NCI-H187 treated with DMSO at 0.1 percent for 48 hours (cell line): ENCODE measurements at places on chromosomes 2 and 18.

DNA sequence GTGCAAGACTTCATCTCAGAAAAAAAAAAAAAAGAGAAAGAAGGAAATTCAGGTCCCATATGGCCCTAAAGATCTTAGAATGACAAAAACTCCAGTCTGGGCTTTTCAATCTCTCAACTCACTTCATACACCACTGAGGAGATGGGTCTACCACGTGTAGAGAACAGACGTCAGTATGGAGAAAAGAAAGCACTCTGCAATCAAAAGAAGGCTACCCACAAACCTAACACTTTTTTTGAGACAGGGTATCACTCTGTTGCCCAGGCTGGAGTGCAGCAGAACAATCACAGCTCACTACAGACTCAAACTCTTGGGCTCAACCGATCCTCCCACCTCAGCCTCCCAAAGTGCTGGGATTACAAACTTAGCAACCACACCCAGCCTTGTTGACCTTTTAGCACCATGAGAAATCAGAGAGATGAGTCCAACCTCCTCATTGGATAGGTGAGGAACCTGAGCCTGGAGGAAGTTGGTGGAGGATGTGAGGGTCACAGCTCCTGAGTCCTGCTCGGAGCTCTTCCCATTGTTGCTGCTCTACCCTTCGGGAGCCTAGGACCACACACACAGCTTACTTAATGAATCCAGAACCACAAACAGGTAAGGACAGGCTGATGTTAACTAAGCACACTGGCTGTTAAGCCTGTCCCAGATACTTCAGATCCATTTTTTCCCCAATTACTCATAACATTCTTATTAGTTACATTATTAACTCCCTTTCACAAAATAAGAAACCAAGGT is 23.7 kb downstream of the TBC1D8 start:
- no peak for DNase-seq

DNA sequence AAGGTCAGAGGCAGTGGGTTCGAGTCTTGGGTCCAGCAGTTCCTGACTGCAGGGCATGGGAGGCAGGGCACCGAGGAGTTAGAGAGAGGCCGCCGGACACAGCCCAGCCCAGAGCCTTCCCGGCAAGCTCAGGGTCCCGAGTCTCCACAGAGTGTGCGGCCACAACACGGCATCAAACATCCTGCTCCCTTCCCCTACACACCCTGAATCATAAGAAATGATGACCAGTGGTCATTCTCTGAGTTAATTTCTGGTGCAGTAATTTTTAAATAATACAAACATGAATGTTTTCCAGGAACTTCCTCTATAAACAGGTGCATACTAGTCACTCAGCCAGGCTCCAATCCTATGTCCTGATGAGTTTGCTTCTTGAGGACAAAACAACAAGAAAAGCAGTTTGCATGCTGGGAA is 118.0 kb downstream of the PXDN start:
- no peak for DNase-seq

DNA sequence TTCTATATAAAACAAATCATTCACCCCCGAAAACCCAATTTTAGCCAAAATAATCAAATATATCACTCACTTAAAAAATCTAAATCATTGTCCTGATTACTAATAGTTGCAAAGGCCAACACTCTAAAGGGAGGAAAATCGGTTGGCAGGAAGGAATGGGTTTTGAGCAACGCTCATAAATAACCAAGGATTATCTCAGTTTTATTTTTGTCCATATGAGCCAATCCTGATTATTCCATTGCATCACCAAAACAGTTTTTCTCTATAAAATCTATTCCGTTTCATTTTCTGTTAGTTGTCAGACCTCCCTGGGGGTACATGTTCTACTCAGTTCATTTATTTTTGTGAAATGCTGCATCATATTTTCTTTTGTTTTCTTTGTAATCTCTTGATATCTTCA is 174.1 kb downstream of the LRATD1 start:
- DNase-seq, result no peak

- DNase-seq, result no peak
Observed at GRCh38 chr2:240903191-240904060, 2.7 kb upstream of the CROCC2 start.

DNA sequence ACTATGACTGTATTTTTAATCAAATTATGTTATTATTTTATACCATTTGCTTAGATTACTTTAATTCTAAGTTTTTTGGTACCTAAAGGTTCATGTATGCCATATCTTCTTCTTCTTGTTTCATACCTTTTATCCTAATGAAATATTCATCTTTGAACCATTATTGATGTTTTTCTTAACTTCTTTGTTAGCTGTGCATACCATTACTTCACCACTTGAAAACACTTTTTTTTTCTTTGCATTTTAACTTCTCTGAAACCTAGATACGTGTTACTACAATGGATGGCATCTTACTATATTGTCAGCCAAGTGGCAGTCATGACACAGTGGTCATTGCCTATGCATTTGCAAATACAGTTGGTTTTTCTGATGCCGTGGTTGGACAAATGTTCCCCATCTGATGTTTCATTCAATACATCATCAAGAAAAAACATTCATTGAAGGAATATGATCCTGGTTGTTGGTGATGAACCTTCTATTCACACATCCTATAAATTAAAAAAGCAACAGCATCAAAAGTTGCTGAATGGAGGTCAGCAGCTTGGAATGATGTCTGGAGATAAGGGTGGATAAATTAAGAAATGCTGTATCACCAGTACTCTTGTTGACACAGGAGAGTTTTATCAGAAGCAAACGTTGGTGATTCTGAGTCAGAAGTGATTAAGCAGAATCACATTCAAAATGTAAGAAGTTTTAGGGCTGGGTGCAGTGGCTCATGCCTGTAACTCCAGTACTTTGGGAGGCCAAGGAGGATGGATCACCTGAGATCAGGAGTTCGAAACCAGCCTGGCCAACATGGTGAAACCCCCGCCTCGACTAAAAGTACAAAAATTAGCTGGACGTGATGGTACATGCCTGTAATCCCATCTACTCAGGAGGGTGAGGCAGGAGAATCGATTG is 7.4 kb downstream of the IL36A start:
- DNase-seq, result no peak

DNA sequence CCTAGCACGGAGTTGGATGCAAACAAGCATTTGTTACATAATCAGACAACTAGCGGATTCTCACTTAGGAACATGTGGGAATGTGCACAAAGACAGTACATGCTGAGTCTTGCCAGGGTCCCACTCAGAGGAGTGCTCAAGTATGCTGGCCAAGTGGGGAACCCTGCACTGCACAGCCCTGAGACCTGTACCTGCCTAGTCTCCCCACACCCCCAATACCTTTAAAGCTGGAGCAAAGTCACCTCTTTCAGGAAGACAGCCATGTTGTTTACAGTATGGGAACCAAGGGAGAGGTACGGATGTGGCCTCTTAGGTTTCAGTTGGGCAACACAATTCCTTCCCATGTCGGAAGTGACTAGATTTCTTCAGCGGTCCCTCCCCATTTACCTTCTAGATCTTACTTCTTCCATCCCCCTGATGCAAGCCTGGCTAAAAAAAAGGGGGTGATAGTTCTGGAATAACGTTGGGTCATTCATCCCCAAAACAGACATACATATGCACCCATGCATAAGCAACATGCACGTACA is 10.7 kb downstream of the CXCR1 start:
- DNase-seq, result no peak

GRCh38 chr2:66888791-66889631 is 454.1 kb downstream of the MEIS1 start:
- no peak for DNase-seq

- DNase-seq, result no peak
Observed at GRCh38 chr2:18731666-18732065, 142.3 kb upstream of the NT5C1B start.

DNA sequence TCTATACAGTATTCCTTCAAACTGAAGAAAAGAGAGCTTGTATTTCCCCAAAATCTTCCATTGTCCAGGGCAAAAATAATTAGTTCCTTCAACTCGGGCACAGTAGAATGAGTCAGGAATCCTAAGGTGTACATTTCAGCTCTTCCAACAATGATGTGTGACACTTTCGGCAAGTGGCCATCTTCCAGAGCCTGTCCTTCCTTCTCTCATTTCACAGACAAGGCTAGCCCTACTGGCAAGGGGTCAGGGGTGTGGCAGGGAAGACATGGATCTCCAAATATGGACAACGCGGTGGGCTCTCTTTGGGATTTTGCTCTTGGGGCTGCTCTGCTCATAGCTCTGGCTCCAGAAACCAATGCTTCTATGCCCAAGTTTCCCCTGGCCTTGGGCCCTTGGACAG is 6.0 kb downstream of the B4GALT6 start:
- DNase-seq, result no peak

GRCh38 chr18:22698711-22699110 is 234.4 kb upstream of the RBBP8 start:
- no peak for DNase-seq

- DNase-seq, result no peak
Observed at GRCh38 chr18:36073676-36074075, 6.3 kb upstream of the RPRD1A start.

GRCh38 chr18:21389283-21389682 is 147.3 kb downstream of the GREB1L start:
- DNase-seq, result no peak

- DNase-seq, result no peak
Observed at GRCh38 chr2:102737431-102737830, 24.4 kb upstream of the TMEM182 start.

DNA sequence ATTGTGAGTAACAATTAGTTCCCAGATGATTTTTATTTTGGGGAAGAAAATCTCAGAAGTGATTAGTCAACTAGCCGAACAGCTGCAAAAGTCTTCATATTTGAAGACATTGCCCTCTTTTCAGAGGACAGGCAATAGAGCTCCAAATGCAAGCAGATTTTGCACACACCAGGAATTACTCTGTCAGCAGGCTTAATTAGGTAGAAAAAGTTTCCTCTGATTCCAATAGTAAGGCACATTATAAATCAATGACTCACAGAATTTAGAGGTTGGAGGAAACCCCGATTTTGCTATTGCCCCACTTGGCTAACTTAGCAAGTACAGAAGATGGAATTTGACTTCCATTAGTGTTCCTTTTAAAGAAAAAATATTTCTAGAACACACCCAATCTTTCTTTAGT is 30.7 kb upstream of the SCN1A start:
- DNase-seq, result no peak

- peak; percentile 15 for DNase-seq
Observed at GRCh38 chr2:42569116-42569711, 782 bp downstream of the MTA3 start.

- no peak for DNase-seq
Observed at GRCh38 chr2:225293638-225294037, 105.9 kb upstream of the NYAP2 start.

DNA sequence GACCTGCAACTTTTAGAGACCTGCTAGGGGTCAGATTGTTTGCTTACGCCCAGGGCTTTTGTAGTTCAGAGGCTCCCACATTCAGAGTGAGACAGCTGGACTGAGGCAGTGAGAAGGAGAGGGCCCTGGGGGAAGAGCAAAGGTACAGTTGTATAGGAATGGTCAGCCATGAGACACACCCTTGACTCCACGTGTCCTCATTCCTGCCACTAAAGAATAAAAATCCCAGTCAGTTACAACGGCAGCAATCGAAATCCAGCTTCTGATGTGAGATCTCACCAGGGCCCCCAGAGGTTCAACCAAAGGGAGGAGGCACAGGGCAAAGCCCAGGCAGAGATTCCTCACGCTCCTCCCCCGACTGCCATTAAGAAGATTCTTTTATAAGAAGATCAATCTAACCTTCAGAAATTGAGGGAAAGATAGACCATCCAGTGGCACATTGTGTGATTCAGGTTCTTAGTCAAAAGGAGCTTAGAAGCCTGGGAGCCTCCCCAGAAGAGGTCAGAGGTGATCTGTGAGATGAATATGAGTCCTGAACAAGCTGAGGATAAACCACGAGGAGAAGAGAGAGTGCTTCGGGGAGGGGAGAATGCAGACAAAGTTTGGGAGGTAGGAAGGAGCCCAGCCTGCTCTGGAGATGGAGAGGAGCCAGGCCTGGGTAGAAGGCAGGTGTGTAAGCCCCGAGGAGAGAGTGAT is 317.0 kb downstream of the CYP26B1 start:
- DNase-seq, result no peak

- no peak for DNase-seq
Observed at GRCh38 chr2:8303322-8303832, 378.5 kb upstream of the ID2 start.

- no peak for DNase-seq
Observed at GRCh38 chr2:73255907-73256617, 22.0 kb downstream of the CCT7 start.

- no peak for DNase-seq
Observed at GRCh38 chr2:64931246-64932115, 57.7 kb upstream of the SLC1A4 start.

DNA sequence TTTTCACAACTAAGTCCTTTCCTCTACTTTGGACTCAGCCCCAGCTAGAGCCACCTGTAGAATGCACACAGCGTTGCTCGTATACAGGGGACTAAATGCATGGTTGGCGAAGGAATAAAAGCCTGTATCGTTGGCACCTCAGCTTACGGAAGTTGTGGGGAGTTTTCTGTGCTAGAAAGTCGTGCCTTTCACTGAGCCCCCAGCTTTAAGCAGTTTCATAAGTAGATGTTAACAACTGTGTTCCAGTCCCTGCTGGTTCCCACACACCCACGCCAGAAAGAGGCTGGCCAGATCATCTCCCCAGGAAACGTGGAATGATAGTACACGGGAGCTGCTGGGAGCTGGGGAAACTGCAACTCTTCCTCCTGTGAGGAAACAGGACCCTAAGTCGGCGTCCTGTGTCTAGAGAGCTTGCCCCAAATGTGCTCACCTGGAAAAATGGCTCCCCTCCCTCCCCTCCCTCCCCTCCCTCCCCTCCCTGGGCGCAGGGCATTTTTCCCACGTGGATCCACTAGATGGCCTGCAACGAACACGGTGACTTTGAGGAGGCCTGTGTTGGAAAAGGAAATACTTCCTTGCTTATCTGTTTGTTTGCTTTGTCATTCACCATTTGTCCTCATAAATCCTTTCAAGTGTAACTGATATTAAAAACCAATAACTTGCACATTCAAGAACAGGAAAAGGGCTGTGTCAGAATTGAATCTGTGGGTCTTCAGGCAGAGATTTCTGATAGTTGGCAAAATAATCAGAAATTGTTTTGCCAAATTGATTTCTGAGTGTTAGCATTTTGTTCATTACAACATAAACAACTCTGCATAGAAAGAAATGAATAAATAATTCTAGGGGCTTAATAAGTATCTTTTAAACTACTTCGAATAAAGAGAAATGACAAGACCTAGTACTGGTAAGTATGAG is 43.9 kb upstream of the RFX8 start:
- DNase-seq, result no peak

- DNase-seq, result no peak
Observed at GRCh38 chr2:185108588-185108987, 510.3 kb downstream of the ZNF804A start.

DNA sequence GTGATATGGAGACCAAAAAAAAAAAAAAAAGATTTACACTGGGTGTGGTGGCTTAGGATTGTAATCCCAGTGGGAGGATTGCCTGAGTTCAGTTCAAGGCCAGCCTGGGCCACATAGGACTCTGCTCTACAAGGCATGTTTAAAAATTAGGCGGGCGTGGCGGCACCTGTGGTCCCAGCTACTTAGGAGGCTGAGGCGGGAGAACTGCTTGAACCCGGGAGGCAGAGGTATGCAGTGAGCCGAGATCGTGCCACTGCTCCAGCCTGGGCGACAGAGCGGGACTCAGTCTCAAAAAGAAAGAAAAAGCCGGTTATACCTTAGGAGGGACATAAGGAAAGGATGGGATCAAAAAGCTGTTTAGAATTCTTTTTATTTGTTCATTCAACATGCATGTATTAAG is 707 bp upstream of the SPDYA start:
- DNase-seq, result no peak
